ENCODE measurements at places on chromosomes 3 and 15.
A peak's percentile ranks its signal among the peaks of the same experiment; 100 is the strongest.

DNA sequence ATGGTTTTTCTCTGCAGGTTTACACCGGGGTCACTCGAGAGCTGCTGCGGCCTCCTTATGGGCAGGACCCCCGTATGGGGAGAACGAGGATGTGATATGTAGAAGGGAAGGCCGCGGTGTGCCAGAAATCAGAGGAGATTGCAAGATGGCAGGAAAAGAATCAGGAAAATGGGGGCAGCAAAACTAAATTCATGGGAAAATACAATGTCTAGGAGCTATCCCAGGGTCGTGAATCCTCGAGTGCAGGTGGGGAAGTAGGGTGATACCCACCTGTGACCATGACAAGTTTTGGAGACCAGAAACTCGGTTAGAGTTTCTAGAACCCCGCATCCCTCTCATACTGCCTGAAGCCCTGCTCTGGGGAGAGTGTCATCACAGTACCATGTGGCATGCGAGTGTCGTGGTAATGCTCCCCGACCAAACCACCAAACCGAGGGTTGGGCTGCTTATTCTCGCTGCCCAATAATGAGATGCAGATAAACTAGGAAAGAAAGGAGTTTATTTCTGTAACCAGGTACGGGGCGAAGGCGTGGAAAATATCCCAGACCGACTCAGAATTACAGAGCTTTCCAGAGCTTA is 781 bp downstream of the TRNT1 start:
- DNase-seq: peak; percentile 17

DNA sequence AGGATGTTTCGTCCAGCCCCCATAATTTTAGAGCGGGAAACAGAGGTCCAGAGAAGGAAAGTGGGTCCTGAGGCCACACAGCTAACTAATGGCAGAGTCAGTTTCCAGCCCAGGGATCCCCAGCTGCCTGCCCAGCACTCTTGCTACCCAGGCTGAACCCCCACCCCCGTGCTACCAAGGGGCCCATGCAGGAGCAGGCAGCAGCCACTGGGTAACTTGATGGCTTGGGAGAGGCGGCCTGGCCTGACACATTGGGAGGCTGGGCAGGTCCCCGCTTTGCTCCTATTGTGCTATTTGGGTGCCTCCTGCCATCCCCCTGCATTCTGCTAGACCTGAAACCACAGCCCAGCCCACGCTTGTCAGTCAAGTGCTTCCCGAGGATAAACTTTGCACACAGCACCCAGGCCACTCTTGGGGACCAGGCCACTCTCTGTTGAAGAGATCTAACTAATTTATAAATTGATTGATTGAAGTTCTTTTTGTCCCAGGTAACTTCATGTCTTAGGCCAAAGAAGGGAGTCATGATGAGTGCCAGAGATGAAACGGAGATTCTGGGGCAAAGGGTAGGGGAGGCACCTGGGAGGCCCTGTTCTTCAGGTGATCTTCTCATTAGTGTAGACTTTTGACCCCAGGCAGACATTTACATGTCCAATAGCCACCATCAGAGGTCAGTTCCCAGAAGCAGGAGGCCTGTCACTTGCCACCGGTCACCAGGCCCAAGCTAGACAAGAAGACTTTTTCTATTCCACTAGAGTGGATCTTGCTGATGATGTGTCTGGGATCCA is 7.0 kb downstream of the PAK6 start:
- no peak for DNase-seq

DNA sequence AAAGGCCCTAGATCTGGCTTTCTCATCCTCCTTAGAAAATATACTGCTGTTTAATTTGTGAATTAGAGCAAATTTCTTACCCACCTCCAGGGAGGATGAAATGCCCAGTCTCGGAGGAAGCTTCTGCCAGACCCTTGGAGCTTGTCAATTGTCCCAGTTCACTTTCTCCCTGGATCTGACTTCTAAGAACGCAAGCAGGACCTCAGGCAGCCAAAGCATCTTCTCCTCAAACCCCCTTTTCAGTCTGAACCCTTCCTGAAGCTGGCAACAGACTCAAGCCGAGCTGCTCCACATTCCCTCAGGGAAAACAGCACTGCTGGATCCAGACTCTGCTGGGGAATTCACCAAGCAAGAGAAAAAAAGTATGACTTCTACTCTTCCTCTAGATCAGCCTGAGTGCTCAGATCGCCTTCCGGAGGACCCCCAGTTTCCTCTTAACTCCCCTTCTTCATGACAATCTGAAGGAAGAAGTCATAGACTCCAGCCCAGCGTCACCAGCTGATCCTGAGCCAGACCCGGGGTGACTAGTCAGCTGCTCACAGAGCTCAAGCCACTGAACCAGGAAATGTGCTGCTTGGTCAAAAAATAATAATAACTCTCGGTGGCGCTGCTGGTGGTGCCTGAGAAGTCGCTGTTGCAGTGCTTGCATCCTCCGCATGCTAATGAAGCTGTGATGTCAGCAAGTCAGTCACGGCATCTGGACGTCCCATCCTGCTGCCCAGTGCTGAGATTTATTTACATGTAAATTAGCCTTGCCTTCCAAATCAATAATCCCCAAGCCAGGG is at the start of gene PRICKLE2:
PRICKLE2 (minus strand) TSS at position 641 of the 785 bp plus-strand sequence. CDS start 26,539 bp downstream, outside the sequence.
- DNase-seq: no peak

DNA sequence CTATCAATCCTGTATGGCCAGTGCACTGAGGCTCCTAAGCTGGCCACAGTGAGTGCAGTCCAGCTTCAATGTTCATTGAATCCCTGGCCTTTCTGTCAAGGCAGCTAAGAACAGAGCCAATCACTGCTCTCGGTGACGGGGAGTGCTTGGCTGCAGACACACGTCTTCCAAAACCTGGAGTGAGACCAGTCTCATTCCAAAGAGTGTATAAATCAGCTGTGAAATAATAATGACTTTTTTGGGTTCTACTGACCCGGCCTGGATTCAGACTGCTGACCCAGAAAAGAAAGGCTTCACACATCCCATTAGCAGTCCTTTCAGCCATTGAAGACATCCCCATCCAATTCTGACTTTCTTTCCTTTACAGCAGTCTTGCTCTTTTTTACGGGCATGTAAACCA is 665.5 kb downstream of the GBE1 start:
- DNase-seq: no peak

DNA sequence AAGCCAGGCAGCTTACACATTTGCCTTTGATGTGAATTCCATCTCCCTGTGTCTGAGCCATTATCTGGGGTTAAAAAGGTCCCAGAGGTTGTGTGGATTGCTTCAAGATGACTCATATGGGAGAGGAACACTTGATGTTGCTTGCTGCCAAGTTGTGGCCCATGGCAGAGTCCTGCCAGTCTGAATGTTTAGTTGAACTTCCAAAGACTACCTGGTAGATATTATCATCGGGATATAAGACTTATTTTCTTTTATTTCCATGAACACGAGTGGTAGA is 85.6 kb downstream of the TJP1 start:
- no peak for DNase-seq

DNA sequence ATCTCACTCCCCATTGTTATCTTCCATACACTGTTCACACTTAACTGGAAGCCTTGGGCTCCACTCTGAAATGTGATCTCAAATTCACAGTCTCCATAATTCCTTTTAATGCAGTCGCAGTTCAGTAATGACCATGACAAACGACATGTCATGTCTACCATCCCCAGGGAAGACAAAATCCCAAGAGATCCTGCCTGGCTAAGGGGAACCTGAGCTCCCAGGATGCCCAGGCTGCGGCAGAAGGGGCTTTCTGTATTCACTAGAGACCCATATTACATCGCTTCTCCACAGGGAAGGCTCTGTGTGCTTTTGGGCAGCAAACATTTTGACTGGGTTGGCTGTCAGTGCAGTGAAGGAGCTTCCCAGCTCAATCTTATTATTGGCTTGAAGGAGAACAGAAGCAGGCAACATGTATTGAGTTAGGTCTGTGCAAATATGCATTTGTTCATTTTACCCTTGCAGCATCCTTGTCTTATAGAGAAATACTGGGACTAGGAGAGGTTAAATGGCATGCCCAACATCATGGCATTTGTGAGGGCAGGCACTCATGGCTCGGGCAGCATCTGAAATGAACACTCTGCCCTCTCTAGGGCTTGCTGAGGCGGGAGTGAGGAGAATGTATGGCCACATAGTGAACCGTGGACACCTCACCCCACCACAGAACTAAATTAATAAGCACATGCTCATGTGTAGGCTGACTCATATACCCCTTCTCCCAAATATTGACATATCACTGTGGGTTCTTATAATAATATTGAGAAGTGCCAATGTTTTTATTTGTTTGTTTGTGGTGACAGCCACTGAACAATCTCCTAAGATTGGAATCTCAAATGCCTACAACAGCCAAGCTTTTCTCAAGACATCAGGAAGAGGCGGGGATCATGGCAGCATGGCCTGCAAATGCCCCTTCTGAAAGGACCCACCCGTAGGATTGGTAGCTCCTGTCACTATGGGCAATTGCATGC is 141.6 kb upstream of the FOXB1 start:
- DNase-seq: no peak

DNA sequence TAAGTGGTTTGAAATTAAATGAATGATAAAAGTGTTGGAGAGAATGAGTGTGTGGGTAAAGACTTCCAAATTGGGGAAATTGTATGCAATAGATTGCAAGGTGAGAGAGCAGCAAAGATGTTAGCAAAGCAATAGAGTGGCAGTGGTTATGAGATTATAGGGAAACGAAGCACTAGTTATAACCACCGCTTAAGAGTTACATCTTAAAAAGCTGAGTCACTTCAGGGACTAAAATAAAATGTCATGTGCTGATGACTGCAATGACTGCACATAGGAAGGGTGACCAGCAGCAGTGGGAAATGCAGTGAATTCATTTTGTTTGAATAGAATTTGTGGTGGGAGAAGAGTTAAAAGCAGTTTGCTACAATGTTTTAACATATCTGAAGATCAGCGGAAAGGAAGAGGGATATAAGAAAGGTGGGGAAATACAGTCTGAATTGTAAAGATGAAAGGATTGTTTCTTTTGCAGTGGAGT is 127.3 kb downstream of the RAP2B start:
- no peak for DNase-seq

GRCh38 chr3:23826382-23827064 is 20.8 kb downstream of the UBE2E1 start:
- no peak for DNase-seq

GRCh38 chr15:74777769-74778598 is 3.9 kb upstream of the CSK start:
- no peak for DNase-seq

- no peak for DNase-seq
Measured at GRCh38 chr3:19885468-19885867, 48.5 kb downstream of the EFHB start.

GRCh38 chr3:127760361-127760760 is 62.0 kb downstream of the MGLL start:
- no peak for DNase-seq

DNA sequence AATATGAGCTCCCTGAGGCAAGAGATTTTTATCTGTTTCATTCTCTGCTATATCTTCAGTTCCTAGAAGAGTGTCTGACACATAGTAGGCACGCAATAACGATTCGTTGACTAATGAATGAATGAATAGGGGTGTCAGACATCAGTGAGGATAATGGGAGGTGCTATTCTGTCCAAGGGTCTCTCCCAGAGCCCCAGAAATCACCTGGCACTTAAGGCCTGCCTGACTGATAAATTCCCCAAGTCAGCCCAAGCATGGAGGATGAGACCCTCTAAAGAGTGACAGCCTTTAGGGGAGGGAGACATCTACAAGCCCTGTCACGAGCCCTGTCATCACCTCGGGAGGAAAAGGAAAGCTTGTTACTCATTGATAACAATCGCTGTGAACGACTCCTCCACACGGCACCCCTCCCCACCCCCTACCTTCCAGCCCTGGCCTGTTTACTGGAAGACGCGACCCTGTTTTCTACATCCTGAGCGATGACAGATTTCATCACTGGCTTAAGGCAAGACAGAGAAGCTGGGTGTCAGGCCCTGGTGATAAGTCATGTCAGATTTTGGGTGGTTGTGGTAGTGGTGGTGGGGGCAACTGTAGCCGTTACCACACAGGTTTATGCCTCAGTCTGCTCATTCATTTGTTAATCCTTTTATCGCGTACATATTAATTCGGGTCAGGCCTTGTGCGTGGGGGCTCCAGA is 23.1 kb downstream of the BHLHE40 start:
- peak; percentile 58 for DNase-seq

DNA sequence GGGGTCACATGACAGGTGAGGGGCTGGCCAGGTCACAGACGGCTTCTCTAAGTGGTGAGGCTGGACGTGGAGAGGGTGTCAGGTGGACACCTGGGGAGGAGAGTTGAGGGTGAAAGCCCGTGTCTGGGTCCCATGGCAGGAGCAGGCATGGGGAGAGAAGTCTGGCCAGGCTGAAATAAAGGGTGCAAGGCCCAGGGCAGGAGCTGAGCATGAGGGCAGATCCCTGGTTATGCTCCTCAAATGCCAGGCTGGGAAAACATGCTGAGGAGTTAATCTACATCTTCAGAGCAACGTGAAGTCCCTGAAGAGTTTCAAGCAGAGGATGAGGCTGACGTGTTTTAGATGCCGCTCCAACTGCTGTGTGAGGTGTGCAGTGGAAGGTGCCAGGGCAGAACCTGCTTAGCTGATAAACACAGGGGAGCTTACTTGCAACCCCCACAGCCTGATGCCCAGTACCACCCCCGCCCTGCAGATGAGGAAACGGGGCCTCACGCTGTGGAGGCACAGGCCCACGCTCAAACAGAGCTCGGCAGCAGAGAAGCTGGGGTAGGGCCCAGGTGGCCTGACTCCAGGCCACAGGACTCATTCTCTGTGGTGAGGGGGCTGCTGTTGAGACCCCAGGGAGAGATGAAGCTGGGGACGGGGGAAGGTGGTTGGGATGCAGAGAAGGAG is 40.5 kb downstream of the HCN4 start:
- DNase-seq: no peak

GRCh38 chr15:76200641-76201105 is 110.6 kb downstream of the ETFA start:
- no peak for DNase-seq

DNA sequence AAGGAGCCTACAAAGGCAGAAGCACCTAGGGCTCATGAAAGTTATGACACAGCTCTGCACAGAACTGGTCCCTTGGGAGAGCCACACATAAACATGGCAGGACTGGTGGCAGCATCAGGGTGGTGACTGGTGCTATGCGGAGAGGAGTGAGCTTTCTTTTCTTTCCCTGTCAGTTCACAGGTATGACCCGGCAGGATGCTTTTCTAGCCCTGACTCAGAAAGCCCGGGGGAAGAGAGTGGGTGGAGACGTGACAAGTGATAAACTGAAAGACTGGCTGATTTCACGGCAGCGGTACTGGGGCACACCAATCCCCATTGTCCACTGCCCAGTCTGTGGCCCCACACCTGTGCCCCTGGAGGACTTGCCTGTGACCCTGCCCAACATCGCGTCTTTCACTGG is 103.0 kb downstream of the LARS2 start:
- no peak for DNase-seq

- DNase-seq: no peak
Measured at GRCh38 chr15:52427804-52428203, 100.9 kb downstream of the MYO5A start.

DNA sequence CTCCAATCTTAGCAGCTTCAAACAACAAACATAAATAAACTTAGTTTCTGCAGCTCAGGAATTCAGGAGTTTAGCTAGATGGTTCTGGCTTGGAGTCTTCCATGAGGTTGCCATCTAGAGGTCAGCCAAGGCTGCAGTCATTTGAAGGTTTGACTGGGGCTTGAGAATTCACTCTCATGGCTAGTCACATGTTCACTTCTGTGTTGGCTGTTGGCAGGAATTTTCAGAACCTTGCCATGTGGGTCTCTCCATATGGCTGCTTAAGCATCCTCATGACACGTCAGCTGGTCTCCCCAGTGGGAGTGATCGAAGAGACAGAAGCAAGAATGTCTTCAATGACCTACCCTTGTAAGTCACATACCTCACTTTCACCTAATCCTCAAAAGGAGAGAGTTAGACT is 269.2 kb upstream of the CNTN3 start:
- no peak for DNase-seq
